Psoas muscle (tissue), 8 donors: ENCODE measurements at places on chromosomes 5 and 9.

GRCh38 chr5:17147617-17148016, 69.8 kb upstream of the BASP1 start:
- DNase-seq, result no peak

GRCh38 chr9:16321461-16322119, 548.9 kb downstream of the BNC2 start:
- DNase-seq, result peak; percentile 46

DNA sequence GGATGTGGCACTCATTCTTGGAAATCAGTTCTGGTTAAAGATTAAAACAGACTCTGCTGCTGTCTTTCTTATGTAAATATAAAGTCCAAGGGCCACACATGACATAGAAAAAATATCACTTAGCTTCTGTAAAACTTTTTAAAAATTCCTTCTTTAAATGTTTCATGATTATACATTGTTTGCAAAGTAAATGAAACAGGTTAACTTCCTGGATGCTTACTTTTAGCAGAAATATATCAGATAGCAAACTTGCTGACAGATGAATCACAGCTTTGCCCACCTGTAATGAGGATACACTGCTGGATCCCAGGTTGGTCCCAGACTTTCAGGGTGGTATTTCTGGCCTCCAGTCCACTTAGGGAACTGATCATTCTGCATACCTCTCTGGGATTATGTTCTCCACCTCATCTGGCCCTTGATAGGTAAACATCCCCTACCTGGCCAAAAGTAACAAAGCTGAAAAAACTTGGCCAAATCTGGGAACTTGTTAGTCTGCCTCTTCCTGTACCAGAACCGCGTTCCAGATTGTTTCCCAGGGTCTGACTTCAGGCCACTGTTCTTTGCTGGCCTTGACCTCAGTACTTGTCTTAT, 340.5 kb downstream of the ADGRV1 start:
- DNase-seq, result no peak

- no peak for DNase-seq
Measured at GRCh38 chr5:145682197-145682899, 152.8 kb downstream of the PRELID2 start.

DNA sequence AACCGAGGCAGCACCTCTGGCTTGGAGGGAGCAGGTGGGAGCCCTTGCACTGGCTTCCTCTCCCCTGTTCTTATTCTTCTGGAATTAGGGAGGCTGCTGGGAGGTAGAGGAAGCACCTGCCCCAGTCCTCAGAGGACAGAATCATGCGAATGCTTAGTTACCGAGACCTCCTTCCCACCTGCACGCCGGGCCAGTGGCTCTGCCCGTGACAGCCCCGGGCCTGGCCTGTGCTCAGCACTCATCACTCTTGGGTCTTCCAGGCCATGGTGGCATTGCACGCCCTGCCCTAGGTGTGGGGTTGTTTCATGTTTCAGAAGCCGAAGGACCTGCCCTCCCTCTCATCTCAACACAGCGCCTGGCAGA, 45.3 kb upstream of the NKD2 start:
- DNase-seq, result no peak

DNA sequence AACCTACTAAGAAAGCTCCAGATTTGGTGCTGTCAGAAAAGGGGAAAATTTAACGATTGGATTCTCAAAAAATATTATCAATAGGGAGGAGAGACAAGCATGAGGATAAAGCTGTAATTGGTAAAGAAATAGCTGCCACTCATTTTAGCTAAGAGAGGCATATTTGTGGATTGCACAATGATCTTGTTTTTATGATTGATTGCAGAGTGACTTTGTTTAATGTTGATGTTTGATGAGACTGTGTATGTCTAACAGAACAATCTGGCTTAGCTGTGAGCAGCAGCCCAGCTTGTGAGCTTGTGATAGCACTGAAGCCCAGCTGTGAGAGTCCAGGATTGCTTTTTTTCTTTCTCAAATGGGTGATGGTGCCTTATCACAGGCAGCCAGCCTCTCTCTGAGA, 56.4 kb downstream of the ZNF883 start:
- DNase-seq, result no peak

DNA sequence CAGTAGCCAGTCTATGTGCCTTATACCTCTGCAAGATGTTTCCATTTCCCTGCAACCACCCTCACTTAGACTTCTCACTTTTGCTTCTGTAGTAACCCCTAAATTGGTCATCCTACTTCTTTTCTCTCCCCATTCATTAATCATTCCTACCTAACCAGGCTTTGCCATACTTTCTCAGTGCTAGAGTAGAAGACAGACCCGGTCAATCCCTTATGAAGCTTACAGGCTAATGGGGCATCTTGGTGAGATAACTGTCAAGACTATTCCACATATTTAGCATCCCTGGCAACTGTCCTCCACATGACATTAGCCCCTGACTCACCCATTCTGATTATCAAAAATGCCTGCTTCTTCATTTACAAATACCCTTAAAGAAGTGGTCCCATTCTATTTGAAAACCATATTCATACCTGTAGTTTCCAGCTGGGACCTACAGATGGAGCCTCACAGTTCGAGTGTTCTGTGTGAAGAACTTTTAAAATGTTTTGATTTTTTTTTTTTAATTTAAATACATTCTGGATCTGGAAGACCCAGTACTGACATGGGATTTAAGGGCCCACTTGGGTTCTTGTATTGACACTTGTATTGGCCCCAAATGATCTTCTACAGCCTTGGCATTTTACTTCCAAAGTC, 21.0 kb downstream of the F2RL2 start:
- DNase-seq, result no peak

DNA sequence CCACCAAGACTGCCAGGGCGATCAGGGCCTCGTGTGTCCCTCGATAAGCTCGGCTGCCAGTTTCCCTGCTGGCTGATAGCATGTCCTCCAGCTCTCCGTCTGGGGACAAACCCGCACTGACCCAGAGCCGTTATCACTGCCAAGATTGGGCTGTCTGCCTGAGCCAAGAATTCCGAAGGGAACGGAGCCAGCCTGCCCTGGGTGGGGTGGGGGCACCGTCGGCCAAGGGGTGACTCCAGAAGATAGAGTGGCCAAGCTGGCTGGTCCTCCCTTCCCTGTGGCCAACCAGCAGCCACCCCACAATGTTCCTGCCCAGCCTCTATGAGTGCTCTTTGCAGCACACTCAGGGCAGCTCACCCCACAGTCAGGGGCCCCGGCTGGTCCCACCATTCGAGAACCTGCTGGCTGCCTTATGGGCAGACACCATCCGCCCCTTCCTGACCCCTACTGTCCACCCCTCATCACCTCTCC, 29.4 kb downstream of the HRH2 start:
- DNase-seq, result no peak

DNA sequence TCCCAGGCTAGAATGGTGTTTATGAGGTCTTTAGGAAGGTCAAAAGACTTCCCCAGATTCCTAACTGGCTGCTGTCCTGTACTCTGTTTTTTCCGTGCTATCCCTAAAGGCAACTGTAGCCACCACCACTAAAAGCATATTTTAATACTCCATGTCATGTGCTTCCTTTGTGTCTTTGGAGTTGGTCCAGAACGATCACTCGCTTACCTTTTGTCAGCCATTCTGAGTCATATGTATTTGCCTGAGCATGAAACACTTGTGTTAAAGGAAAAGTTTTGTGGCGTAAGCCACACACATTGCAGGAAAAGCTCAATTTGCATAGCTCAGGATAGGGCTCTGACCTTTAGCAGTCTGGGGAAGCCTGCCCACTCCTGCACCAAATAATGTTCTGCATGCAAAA, 299.6 kb downstream of the NTRK2 start:
- no peak for DNase-seq

GRCh38 chr5:172858990-172859811, 25.1 kb downstream of the ERGIC1 start:
- DNase-seq, result peak; percentile 89

GRCh38 chr5:151237685-151238084, 13.8 kb upstream of the CCDC69 start:
- no peak for DNase-seq

GRCh38 chr9:121711281-121711680, 59.8 kb downstream of the DAB2IP start:
- no peak for DNase-seq

- DNase-seq, result no peak
Measured at GRCh38 chr5:112772124-112772523, 34.4 kb downstream of the APC start.

GRCh38 chr9:18675973-18676372, 202.0 kb downstream of the ADAMTSL1 start:
- no peak for DNase-seq

DNA sequence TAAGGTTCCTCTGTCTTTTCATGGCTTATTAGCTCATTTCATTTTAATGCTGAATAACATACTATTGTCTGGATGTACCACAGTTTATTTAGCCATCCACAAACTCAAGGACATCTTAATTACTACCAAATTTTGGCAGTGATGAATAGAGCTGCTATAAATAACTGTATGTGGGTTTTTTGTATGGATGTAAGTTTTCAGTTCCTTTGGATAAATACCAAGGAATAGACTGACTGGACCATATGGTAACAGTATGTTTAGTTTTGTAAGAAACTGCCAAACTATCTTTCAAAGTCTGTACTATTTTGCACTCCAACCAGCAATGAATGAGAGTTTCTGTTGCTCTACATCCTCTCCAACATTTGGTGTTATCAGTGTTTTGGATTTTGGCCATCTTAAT, 38.7 kb downstream of the SCAMP1 start:
- DNase-seq, result no peak

- no peak for DNase-seq
Measured at GRCh38 chr9:105193560-105193959, 50.9 kb upstream of the SLC44A1 start.

DNA sequence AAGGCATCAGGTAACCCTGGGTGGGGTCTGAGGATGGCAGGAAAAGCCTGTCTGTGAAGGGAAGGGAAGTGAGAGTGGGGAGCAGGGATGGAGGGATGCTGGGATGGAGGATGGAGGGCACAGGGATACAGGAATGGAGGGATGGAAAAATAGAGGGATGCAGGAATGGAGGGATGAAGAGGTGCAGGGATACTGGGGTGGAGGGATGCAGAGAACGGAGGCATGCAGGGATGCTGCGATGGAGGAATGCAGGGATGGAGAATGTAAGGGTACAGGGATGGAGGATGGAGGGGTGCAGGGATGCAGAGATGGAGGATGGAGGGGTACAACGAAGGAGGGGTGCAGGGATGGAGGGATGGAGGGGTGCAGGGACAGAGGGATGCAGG, 9.1 kb downstream of the PTGES2 start:
- no peak for DNase-seq

DNA sequence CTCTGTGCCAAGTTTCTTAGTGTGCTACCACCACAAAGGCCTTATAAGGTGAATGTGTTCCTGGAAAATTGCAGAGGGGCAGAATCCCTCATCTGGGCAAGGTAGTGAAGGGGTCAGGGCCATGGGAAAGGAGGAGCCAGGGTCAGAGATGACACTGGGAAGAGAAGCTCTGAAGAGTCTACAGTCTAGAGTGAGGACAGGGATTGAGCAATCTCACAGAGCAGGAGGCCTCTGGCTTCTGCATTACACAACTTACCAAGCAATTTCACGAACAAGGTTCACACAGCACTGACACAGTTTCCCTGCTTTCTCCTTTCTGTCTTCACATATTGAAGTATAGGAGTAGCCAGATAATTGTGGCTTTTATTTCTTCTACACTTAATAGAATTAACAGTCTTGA, 24.5 kb upstream of the IDNK start:
- DNase-seq, result no peak

GRCh38 chr5:178069909-178070308, 43.4 kb upstream of the N4BP3 start:
- no peak for DNase-seq

GRCh38 chr5:31280210-31280609, 86.7 kb downstream of the CDH6 start:
- no peak for DNase-seq

GRCh38 chr5:24615159-24615558, 29.6 kb downstream of the CDH10 start:
- no peak for DNase-seq

GRCh38 chr5:127070243-127070642, 3.1 kb downstream of the C5orf63 start:
- no peak for DNase-seq

DNA sequence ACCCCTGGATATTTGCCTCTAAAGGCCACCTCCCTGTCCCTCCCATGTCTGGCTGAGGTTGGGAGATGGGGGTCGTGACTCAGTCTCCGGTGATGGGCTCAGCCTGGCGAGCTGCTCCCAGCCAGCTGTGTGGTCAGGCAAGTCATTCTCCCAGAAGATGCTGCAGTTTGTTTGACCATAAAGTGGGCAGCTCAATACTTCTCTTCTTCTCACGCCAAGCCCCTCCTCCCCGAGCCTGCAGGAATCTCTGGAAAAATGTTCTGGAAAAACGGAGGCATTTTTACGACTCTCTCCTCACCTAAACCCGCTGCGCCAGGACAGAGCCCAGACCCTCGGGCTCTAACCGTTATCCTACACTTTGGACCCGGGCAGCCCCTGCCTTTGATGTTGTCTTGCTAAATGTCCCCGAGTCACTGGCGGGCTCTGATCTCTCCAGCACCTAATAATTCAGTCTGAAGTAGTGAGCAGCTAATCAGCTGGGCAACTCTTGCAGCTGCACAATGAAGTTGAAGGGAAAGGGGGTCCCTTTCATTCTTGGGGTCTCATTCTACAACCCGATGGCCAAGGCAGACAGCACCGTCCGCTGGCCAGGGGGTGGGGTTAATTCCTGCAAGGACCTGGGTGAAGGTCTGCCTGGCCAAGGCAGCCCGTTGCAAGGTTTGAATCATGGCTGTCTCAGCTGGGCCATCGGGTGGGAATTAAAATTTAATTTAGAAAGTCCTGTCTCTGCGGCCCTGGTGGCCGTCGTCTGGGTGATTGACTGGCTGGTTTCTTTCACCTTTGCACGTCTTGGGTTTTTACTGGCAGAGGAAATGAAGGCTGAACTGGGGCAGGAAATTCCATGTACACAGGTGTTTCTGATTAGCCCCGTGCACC, 12.3 kb downstream of the DCANP1 start:
- no peak for DNase-seq

GRCh38 chr5:15320871-15321270, 179.1 kb upstream of the FBXL7 start:
- no peak for DNase-seq

- no peak for DNase-seq
Measured at GRCh38 chr9:128190516-128191405, 611 bp downstream of the CIZ1 start.

DNA sequence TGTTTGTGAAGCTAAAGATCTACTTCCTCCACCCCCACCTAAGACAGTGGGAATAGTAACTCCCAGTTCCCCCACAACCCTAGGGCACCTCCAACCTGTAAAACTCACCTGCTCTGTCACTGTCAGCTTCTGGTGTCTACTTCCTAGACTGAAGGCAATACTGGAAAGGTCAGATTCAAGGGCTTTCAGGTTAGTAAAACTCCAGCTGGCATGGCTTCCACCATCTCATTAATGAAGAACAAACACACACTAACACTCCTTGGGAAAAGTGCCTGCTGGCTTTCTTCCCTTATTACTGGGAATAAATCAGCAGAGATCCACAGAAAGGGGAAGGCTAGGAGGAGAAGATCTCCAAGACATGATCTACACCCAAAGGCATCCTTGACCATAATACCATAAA, 109.9 kb downstream of the TMEM174 start:
- no peak for DNase-seq

- DNase-seq, result no peak
Measured at GRCh38 chr5:178106556-178107239, 6.6 kb upstream of the N4BP3 start.

- DNase-seq, result no peak
Measured at GRCh38 chr5:1725641-1726468, 73.8 kb downstream of the MRPL36 start.

GRCh38 chr9:85155352-85155751, 485.8 kb downstream of the NTRK2 start:
- no peak for DNase-seq
